Fibroblast of skin of abdomen (primary cell): ENCODE measurements at places on chromosomes 6 and 20.

DNA sequence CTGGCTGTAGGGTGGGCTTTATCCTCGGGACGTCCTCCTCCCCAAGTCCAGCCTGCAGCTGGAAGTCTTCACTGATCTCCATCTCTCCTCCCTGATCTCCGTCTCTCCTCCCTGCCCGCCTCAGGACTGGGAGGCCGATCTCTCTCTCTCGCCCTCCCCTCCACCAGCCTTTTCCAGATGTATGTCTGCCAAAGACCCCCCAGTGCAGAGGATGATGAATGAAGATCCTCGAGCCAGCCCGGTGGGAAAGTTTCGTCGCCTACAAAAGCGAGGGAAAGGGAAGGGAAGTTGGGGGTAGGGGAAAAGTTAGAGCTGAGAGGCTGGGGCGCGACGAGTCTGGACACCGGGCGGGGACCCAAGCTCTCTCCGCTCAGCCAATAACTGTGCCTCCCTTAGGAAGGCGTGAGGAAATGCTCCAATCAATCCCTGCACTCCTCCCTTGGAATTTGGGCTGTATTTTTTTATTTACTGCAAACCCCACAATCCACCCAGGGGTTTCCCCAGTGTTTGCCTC is 595 bp upstream of the SRF start:
- no peak for DNase-seq

DNA sequence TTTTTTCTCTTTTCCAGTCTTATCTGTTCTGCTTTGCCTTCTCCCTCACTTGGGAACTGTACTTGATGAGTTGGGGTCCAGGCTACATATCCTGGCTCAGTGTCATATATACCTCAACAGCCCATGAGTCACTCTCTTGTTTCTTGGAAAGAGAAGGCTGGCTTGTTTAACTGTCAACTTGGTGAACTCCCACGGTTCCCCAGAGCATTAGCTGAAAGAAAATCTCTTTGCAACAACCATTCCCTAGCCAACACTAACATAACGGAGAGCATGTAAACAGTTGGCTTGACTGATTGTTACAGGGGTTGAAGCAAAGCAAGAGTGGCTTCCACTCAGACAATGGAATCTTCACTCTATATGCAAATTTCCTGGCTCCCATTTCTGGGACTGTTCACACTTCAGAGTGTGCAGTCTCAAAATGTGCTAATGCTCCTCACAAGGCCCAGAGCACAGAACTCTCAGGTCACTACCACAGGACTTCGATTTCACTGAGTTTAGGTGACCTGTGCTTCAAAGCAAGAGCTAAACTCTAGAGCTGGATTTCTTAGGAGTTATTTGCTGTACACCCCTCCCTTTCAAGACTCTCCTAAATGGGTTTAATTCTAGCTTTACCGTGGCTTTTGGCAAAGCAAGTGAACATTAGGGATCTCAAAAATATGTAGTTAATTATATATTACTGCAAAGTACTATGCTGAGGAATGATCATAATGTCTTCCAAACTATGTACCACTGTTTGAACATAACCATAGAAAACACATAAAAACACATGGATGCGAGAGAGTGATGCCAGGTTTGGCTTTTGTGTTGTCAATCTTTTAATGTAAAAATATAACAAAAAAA is 609.8 kb downstream of the RFPL4B start:
- DNase-seq = peak; percentile 91

DNA sequence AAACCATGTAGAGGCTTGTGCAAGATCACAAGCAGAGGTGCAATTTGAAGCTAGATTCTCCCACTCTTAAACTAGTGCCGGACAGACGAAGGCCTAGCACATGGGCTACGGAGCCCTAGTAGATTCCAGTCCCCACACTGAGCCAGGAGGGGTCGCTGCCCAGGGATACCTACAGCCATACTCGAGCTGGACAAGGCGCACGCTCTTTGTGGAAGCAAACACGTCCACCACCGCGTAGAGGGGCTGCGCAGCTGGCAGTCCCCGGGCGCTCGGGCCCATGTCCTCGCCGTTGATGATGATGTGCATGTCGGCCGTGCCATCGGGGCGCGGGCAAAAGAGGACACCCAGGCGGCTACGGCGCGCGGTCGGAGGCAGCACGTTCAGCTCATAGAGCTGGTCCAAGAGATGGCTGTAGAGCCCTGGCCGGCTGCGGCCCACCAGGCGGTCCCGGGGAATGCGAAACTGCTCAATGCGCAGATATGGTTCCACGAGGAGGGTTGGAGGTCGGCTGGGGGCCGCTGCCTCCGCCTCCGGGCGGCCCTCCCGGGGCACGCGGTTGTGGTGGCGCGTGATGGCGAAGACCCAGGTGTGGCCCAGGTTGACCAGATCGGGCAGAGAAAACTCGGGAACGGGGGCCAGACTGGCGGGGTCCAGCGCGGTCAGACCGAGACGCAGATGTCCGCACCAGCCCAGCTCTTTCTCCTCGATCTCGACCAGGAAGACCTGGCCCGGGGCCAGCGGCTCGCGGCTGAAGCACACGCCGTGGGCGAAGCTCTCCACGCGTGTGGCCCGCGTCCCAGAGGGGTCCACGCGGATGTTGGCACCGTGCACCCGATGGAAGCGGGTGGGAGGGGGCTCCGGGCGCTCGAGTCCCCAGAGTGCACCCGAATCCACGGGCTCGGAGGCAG is 677 bp downstream of the NEURL2 start:
- DNase-seq = peak; percentile 79

DNA sequence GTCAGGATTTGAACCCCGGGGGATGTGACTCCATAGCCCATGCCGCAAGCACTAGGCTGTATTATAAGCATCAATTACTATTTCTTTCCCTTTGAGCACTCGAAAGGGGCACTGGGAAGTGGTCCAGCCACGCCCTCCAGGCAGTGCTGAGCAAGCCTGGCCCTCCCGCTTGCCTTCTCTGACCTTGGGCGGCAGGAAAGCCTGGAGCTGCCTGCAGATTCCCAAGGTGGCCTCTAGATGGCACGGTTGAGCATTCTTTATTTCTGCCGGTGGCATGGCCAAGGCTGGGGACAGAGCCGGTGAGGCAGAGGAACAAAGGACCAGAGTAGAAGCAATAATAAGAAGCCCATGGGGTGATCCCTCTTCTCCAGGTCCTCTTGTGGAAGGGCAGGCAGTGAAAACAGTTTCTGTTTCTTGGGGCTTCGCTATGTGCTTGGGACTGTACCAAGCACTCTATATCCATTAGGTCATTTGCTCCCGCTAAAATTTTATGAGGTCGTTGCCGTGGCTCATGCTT is 32.0 kb downstream of the ARHGAP40 start:
- DNase-seq = peak; percentile 23

DNA sequence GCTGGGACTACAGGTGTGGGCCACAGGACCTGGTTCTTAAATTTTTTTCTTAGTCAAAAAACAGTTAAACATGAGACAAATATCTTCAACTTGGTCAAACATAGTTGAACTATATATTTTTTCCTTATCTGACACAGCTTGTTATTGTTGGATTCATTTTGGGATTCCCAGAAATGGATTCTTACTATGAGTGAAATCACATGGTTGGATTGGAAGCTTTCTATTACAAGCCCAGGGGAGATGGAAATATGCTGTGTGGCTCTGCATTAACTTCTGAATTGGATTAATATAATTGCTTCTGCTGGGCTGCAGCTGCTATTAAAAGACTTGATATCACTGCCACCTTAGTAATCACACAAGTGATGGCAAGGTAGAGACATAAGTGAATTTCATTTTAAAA is 126.4 kb upstream of the DUSP22 start:
- no peak for DNase-seq

DNA sequence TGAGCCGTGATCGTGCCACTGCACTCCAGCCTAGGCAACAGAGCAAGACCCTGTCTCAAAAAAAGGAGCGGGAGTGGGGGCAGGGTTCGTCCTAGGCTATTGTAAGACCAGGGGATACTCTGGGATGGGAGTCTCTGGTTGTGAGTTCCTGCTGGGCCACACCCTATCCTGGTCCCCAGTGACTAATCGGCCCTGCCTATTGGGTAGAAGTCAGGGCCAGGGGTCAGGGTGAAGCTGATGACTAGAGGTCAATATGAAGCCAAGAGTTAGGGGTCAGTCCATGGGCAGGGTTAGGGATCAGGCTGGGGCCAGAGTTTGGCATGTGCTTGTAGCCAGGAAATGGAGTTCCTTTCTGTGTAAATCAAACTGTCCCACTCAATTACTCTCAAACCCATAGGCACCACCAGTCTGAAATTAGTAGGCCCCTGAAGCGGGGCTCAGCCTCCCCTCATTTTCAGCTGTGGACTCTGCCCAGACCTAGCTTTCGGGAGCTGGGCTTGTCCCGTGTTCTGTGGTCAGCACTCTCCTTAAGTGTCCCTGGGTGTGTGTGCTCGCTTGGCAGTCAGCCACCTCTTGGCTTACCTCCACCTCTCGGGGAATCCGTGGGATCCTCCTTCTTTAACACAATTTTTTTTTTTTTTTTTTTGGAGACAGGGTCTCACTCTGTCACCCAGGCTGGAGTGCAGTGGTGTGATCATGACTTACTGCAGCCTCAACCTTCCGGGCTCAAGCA is 1.8 kb downstream of the HSPA12B start:
- no peak for DNase-seq

DNA sequence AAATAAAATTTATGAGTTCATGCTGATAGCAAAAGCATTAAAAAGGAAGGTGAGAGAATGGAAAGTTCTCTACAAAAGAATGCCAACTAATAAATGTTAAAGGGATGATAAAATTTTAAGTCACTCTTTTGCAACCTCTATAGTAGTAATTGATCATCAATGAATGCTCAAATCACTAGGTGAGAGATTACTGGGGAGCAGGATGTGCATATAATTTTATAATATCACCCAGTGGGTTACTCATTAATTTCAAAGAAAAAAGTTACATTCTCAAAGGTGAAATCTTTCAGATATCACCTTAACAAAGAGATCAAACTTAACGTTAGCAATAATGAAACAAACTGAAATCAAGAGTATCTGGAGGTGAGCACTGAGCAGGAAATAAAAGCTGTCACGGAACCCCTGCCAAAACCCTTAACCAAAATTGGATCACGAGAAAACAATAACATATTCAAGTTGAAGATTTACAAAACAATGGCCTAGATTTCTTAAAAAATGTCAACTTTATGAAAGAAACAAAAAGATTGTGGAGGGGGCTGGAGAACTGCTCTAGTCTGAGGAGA is 45.5 kb upstream of the TMEM244 start:
- no peak for DNase-seq

- no peak for DNase-seq
Observed at GRCh38 chr20:59628171-59628570, 23.8 kb downstream of the PHACTR3 start.

GRCh38 chr20:57712341-57712740 is 2.5 kb upstream of the PMEPA1 start:
- no peak for DNase-seq

- DNase-seq = peak; percentile 61
Observed at GRCh38 chr20:8215361-8215781, 83.3 kb downstream of the PLCB1 start.

DNA sequence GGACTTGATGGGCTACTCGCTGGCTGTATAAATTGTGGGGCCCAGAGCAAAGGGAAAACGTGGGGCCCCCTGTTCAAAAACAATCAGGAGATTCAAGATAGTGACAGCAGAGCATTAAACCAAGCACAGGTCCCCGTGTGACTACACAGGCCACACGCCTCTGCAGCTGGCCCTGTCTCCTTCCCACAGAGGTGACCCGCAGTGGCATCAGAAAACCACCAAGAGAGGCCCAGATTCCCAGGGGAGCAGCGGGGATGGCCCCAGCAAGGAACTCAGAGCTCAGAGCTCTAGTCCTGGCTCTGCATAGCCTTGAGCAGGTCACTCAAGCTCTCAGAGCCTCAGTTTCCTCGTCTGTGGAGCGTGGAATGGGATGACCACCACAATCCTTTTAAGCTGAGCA is 57.6 kb downstream of the CPNE5 start:
- DNase-seq = no peak

GRCh38 chr6:15462256-15462655 is 200.6 kb downstream of the DTNBP1 start:
- no peak for DNase-seq

GRCh38 chr20:31555203-31555775 is 41.0 kb downstream of the HM13 start:
- DNase-seq = no peak

- no peak for DNase-seq
Observed at GRCh38 chr6:24950218-24950941, 14.6 kb upstream of the RIPOR2 start.

DNA sequence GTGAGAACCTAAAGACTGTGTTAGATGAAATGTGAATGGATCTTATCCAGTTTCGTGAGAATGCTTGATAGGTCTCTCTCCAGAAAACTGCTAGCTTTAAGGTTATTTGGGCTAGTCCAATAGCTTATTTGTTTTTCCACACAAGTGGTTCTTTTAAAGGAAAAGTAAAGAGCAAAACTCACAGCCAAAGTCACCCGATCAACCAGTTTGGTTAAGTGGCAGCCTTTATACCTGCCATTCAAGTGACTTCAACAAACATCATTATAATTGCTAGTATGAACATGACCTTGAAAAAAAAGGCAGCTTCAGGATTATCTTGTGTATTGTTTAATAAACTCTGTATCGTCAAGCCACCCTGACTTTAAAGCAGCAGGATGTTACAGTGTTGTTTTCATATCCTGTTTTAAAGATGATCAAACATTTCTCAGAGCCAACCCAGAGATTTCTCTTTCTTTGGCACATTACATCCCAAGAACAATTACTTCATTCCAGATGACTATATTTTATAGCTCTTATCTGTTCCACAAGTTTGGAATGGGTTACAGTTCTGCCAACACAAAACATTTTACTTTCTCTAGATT is 253.4 kb downstream of the EPHA7 start:
- no peak for DNase-seq

- no peak for DNase-seq
Observed at GRCh38 chr20:19483309-19483708, 270.9 kb downstream of the SLC24A3 start.

GRCh38 chr6:38305995-38306681 is 333.6 kb downstream of the BTBD9 start:
- peak; percentile 4 for DNase-seq

- DNase-seq = no peak
Observed at GRCh38 chr6:14059791-14060436, 57.7 kb upstream of the CD83 start.

DNA sequence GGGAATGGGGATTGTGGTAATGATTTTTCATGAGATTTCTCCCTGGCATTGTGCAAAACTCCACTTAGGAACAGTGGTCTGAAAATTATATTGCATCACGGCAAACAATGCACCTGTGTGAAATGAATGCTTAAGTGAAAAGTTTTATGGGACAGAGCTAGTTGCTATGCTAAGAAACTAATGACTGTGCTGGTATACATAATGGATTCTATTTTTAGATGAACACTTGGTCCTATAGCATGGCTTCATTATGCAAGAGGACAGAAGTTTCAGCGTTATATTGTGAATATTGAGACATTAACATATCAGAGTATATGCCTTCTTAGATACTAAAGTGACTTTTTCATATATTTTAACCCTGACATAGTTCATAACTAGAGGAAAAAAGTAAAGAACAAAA is 30.5 kb downstream of the PLCB1 start:
- DNase-seq = no peak
